Chondrocyte (in vitro differentiated cells): ENCODE measurements at places on chromosomes 11 and 22. TPM values are rescaled to one million over a fixed set of nuclear protein-coding genes. Genes with fewer than 3 reads are reported as not detected.

GRCh38 chr22:30747493-30747892, 52.8 kb downstream of the OSBP2 start:
- no peak overlapping the region for H3K4me3 ChIP-seq
- no peak overlapping the region for H3K27ac ChIP-seq
- H3K36me3 ChIP-seq = no peaks in the 10 kb centered on the region
- H3K27me3 ChIP-seq = no peaks in the 10 kb centered on the region

GRCh38 chr11:121869478-121869877, 246.5 kb downstream of the BLID start:
- no peaks in the 10 kb centered on the region for H3K36me3 ChIP-seq
- no peak for DNase-seq
- no peaks in the 10 kb centered on the region for H3K27me3 ChIP-seq
- H3K27ac ChIP-seq = no peak overlapping the region
- H3K4me1 ChIP-seq = peaks cover 6% of the 10 kb centered on the region

GRCh38 chr11:58503361-58503856, 4.5 kb downstream of the OR5B21 start:
- H3K27ac ChIP-seq = no peak overlapping the region
- H3K36me3 ChIP-seq = no peaks in the 10 kb centered on the region
- H3K27me3 ChIP-seq = peaks cover 29% of the 10 kb centered on the region
- no peak for DNase-seq
- H3K4me1 ChIP-seq = no peaks in the 10 kb centered on the region

TMEM25 gene
- 23.3 to 27.1 TPM (median 26.3 TPM) in 3 replicates for total RNA-seq

ABCC8 gene
- not detected in 3 replicates for total RNA-seq

RPS13 gene
- total RNA-seq = 633 to 798 TPM (median 644 TPM) in 3 replicates

GLB1L3 gene
- total RNA-seq = not detected in 3 replicates
